ENCODE measurements at places on chromosomes 2 and 18.

DNA sequence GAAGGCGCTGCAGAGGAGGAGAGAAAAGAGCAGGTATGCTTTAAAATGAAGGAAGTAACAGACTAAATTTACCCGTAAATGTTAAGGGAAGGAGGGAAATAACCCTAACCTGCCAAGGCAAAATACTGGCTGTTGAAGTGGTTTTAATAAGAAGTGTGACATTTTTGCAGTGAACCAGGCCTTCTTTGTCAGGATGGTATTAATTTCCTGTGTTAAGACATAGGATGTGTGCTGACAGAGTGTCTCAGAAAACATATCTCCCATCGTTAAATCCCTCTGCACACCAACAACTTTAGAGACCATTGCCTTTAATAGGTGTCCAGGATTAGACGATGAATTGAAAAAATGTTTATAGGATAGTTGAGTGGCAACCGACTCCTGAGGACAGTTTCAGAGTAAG, 9.9 kb downstream of the TTC39C start:
- DNase-seq = no peak

- no peak for DNase-seq
These were observed 87.3 kb upstream of the ATG16L1 start for GRCh38 chr2:233164128-233164635.

- no peak for DNase-seq
These were observed 105.7 kb upstream of the GPC1 start for GRCh38 chr2:240329778-240330177.

DNA sequence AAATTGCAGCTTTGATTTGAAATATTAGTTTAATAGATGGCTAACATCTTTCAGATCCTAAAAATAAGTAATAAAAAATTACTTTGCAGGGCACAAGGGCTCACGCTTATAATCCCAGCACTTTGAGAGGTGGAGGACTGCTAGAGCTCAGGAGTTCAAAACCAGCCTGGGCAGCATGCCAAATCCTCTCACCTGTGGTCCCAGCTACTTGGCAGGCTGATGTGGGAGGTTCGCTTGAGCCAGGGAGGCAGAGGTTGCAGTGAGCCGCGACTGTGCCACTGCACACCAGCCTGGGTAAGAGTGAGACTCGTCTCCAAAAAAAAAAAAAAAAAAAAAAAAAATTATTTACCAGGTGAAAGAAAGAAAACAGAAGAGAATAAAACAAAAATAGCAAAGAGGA, 449.8 kb downstream of the NRXN1 start:
- peak; percentile 64 for DNase-seq

DNA sequence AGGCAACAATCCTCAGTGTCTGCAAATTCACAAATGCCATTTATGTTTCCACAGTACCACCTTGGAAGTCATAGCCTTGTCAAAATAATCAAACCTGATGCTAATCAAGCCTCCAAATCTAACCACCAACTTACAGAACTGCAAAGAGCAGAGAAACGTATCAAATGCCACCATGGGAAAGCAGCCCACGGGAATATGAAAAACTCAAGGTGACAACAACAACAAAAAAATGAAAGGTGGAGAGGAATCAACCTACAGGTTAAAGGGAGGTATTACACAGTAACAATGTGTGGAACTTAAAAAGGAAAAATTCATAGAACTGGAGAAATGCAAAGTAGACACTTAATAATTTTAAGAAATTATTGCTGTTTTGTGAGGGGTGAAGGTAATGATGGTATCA, 46.7 kb downstream of the CD226 start:
- no peak for DNase-seq
